Airway epithelial cell (primary cell): ENCODE measurements at places on chromosomes 2 and 18. TPM values are rescaled to one million over a fixed set of nuclear protein-coding genes. Genes with fewer than 3 reads are reported as not detected.

Gene RPIA
- 4.9 and 5.3 TPM in 2 replicates for total RNA-seq

Gene SDC1
- total RNA-seq = 909 and 1,110 TPM in 2 replicates

Gene CYTIP
- not detected in 2 replicates for total RNA-seq

Gene HS6ST1
- total RNA-seq = 40.0 and 46.7 TPM in 2 replicates

Gene BMP10
- total RNA-seq = not detected in 2 replicates

Gene COL4A3
- total RNA-seq = not detected in 2 replicates

Gene REG3A
- not detected in 2 replicates for total RNA-seq

Gene SH3RF3
- 0.78 and 1.1 TPM in 2 replicates for total RNA-seq

Gene AKAIN1
- total RNA-seq = not detected in 2 replicates

Gene ALPP
- total RNA-seq = not detected in 2 replicates

Gene CXCR1
- total RNA-seq = not detected in 2 replicates

Gene CUL3
- 44.4 and 49.7 TPM in 2 replicates for total RNA-seq

Gene HYCC2
- total RNA-seq = 5.4 and 5.9 TPM in 2 replicates

Gene FAHD2A
- total RNA-seq = 18.8 and 20.9 TPM in 2 replicates

Gene IL1F10
- total RNA-seq = 0.78 TPM in 1 of 2 replicates, not detected in the other

Gene SRD5A2
- total RNA-seq = not detected in 2 replicates

Gene SYT4
- total RNA-seq = not detected in 2 replicates

Gene LCT
- total RNA-seq = not detected in 2 replicates

Gene DSG4
- total RNA-seq = 0.05 and 0.07 TPM in 2 replicates

Gene POTEC
- not detected in 2 replicates for total RNA-seq

Gene ITGB6
- total RNA-seq = 58.6 and 65.2 TPM in 2 replicates

Gene HTRA2
- total RNA-seq = 18.3 and 28.1 TPM in 2 replicates

Gene OR6B2
- not detected in 2 replicates for total RNA-seq

Gene NYAP2
- total RNA-seq = not detected in 2 replicates

Gene ANKRD12
- 6.6 and 12.5 TPM in 2 replicates for total RNA-seq

Gene TFPI
- total RNA-seq = 3.1 and 4.4 TPM in 2 replicates

Gene LRRTM4
- not detected in 2 replicates for total RNA-seq

Gene INO80B
- 20.9 and 23.4 TPM in 2 replicates for total RNA-seq

Gene REG3G
- total RNA-seq = not detected in 2 replicates

Gene DNAH6
- total RNA-seq = 0.05 and 0.63 TPM in 2 replicates
